Mesothelial cell of epicardium (in vitro differentiated cells): ENCODE measurements at places on chromosomes 7 and 10.

GRCh38 chr10:101683276-101683675 is 11.7 kb downstream of the FBXW4 start:
- H3K27ac ChIP-seq: peak overlapping the region; percentile 44
- H3K27me3 ChIP-seq: no peaks in the 10 kb centered on the region
- no peak overlapping the region for H3K4me3 ChIP-seq
- DNase-seq: no peak

- no peak overlapping the region for H3K27ac ChIP-seq
- no peaks in the 10 kb centered on the region for H3K36me3 ChIP-seq
- no peaks in the 10 kb centered on the region for H3K27me3 ChIP-seq
- H3K4me3 ChIP-seq: no peak overlapping the region
- no peak for DNase-seq
Measured at GRCh38 chr10:14409247-14409646, 78.5 kb upstream of the FRMD4A start.

- H3K36me3 ChIP-seq: no peaks in the 10 kb centered on the region
- H3K27me3 ChIP-seq: no peaks in the 10 kb centered on the region
Measured at GRCh38 chr7:33201821-33202220, 72.5 kb downstream of the BBS9 start.

DNA sequence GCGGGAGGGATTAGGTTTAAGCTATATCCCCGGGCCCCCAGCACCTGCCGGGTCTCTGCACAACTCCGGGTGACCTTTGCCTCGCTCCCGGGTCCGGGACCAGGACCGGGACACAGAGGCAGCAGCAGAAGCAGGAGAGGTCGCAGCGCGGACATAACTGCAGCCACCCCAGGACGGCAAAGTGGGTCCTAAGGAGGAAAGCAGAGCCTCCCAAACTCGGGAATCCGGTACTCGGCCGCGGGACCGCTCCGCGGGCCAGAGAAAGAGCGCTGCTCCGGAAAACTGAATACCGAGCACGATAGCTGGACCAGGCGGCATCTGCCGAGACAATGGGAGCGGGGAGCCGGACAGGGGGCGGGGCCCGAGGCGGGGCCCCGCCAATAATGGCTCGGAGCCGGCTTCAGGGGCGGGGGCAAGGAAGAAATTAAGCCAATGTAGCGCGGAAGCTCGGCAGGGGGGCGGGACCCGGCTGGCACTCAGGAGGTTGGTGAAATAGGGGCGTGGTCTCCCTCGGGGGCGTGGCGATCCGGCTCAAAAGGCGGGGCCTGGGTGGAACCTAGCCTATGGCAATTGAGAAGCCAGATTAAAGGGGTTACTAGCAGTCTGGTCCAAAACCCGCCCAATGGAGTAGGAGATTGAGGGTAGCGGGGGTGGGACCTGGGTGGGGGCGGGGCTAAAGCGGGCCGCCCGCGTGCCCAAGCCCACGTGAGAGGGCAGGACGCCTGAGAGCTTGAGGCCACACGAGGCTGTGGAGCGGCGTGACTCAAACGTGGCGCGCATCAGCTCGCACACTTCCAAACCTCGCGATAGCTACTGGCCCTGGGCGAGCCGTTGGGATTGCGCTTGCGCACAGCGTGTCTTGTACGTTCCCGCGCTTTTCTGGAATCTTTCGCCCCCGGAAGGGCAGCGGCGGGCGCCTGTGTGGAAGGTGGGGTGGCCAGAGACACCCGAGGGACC is at the start of the genes GPC2 and STAG3:
TSS of gene GPC2 (minus strand) at position 337 of the 957 bp plus-strand sequence. CDS start at position 155, 182 bp downstream.
TSS of gene STAG3 (plus strand) at position 874 of the 957 bp plus-strand sequence. CDS start 2,639 bp downstream, outside the sequence.
- DNase-seq: peak; percentile 98
- H3K4me1 ChIP-seq: peaks cover 15% of the 10 kb centered on the region
- peak within 1 kb of the TSS; percentile 90 for H3K4me3 ChIP-seq
- peaks cover 14% of the 10 kb centered on the region for H3K36me3 ChIP-seq
- H3K27me3 ChIP-seq: peaks cover 11% of the 10 kb centered on the region

- H3K4me1 ChIP-seq: peaks cover 4% of the 10 kb centered on the region
- H3K27me3 ChIP-seq: no peaks in the 10 kb centered on the region
- no peak overlapping the region for H3K27ac ChIP-seq
- no peaks in the 10 kb centered on the region for H3K36me3 ChIP-seq
- no peak for DNase-seq
Measured at GRCh38 chr10:27673065-27673464, 72.6 kb downstream of the MKX start.

- H3K27ac ChIP-seq: peak overlapping the region; percentile 89
- H3K36me3 ChIP-seq: peaks cover 15% of the 10 kb centered on the region
- no peaks in the 10 kb centered on the region for H3K27me3 ChIP-seq
- peak; percentile 76 for DNase-seq
Measured at GRCh38 chr10:19488592-19489280, 327.5 kb upstream of the PLXDC2 start.

DNA sequence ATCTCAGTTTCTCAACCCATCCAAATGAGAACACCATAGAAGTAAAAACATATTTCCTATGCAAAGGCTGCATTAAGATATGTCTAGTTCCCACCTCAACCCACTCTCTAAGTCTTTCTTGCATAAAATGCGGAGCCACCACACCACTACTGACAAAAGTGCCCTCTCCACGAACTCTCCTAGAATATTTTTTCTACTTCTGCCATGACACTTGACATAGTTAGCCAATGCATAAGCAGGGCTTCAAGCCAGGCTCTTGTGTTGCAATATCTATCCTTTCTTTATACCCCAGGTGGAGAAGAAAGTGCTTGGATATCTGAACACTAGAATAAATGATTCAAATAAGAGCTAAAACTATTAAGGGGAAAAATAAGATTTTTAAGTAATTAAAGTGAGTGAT is 465.2 kb downstream of the NRG3 start:
- H3K27ac ChIP-seq: no peak overlapping the region
- peaks cover 3% of the 10 kb centered on the region for H3K27me3 ChIP-seq
- no peak for DNase-seq

DNA sequence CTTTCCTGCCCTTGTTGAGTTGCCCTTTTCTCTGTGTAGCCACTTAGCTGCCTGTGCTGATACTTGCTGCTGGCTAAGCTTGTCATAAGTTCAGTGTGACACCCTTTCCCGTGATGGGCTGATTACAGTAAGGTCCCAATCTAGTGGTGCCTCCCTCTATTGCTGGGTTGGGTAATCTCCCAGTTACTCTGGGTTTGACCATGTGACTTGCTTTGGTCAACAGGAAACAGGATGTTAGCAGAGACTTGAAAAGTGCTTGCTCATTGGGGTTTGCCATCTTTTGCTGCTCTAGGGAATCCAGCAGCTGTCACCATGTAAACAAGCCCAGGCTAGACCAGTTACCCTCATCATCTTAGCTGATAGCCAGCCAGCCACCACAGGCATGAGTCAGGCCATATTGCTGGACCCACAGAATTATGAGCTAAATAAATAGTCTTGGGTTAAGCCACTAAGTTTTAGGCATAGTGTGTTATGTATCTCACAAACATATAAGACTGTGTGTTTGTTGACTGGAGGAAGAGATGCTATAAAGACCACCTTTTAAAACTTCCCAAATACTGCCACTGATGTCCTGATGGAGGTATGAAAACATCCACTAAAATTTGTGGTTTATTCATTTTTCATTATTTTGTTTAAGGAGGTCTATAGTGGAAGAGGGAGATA is 4.0 kb upstream of the LEP start:
- H3K27ac ChIP-seq: no peak overlapping the region
- no peaks in the 10 kb centered on the region for H3K36me3 ChIP-seq
- H3K27me3 ChIP-seq: peaks cover 19% of the 10 kb centered on the region
- no peak overlapping the region for H3K4me3 ChIP-seq
- no peaks in the 10 kb centered on the region for H3K4me1 ChIP-seq

DNA sequence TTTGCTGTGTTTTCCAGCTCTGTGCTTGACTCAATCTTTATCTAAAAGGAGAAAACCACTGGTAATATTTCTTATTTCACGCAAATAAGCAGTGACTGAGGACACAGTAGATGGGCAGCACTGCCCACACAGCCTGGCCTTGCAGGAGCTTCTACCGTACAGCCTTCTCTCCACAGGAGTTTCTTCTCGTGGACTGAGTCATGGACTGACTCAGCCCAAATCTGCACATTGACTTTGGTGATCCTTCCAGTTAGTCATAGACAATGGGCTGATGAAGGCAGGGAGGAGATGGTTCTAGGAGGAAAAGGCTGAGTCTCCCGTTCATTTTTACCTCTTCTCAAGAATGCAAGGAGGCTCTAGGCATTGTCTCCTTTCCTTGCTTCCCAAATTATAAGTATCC is 200.7 kb downstream of the RAPGEF5 start:
- peaks cover 17% of the 10 kb centered on the region for H3K4me1 ChIP-seq
- no peak for DNase-seq
- H3K27me3 ChIP-seq: no peaks in the 10 kb centered on the region
- no peaks in the 10 kb centered on the region for H3K36me3 ChIP-seq

GRCh38 chr7:107196834-107197610 is 28.2 kb downstream of the HBP1 start:
- H3K4me3 ChIP-seq: no peak overlapping the region
- peaks cover 39% of the 10 kb centered on the region for H3K36me3 ChIP-seq
- no peaks in the 10 kb centered on the region for H3K4me1 ChIP-seq

GRCh38 chr10:79559726-79560125 is 481 bp downstream of the SFTPA2 start:
- H3K27me3 ChIP-seq: peaks cover 53% of the 10 kb centered on the region
- H3K4me1 ChIP-seq: peaks cover 8% of the 10 kb centered on the region
- DNase-seq: no peak
- no peak overlapping the region for H3K4me3 ChIP-seq
- no peak overlapping the region for H3K27ac ChIP-seq
- no peaks in the 10 kb centered on the region for H3K36me3 ChIP-seq
